ENCODE measurements at places on chromosomes 7 and 10. TPM values are rescaled to one million over a fixed set of nuclear protein-coding genes. Genes with fewer than 3 reads are reported as not detected.

Gene ZNF727
- polyA plus RNA-seq = 9.8 TPM

Gene CALML3
- 0.17 TPM for polyA plus RNA-seq

Gene LRCH4
- 0.34 TPM for polyA plus RNA-seq

Gene ETV1
- polyA plus RNA-seq = 25.4 TPM

Gene GPAM
- 2.8 TPM for polyA plus RNA-seq

Gene SRRM3
- 7.0 TPM for polyA plus RNA-seq

Gene TAS2R41
- polyA plus RNA-seq = not detected

Gene SERPINE1
- polyA plus RNA-seq = not detected

Gene OR2A7
- polyA plus RNA-seq = not detected

Gene LRRTM3
- polyA plus RNA-seq = 1.7 TPM

Gene TDRD1
- polyA plus RNA-seq = 3.0 TPM

Gene HEPACAM2
- not detected for polyA plus RNA-seq

Gene MEIG1
- polyA plus RNA-seq = 3.5 TPM

Gene CPSF4
- 1.7 TPM for polyA plus RNA-seq

Gene PON2
- polyA plus RNA-seq = 50.9 TPM

Gene ZNF398
- 2.0 TPM for polyA plus RNA-seq

Gene GNGT1
- not detected for polyA plus RNA-seq

Gene ADCK2
- polyA plus RNA-seq = 10.0 TPM

Gene TET1
- 2.1 TPM for polyA plus RNA-seq

Gene PDE6C
- 0.09 TPM for polyA plus RNA-seq

Gene GPR141
- polyA plus RNA-seq = not detected

Gene ASZ1
- not detected for polyA plus RNA-seq

Gene ZNF438
- polyA plus RNA-seq = 2.8 TPM

Gene PALS2
- 36.6 TPM for polyA plus RNA-seq

Gene CCDC172
- polyA plus RNA-seq = not detected

Gene NPFFR1
- polyA plus RNA-seq = 0.13 TPM

Gene OPALIN
- 0.50 TPM for polyA plus RNA-seq

Gene ITPRID1
- polyA plus RNA-seq = not detected

Gene COBL
- 7.3 TPM for polyA plus RNA-seq

Gene COL17A1
- polyA plus RNA-seq = not detected

Gene VWDE
- polyA plus RNA-seq = 2.6 TPM

Gene GIMAP6
- not detected for polyA plus RNA-seq

Gene PWWP2B
- 0.35 TPM for polyA plus RNA-seq

Gene UNCX
- not detected for polyA plus RNA-seq

Gene INMT
- polyA plus RNA-seq = 0.22 TPM

Gene SYT15
- polyA plus RNA-seq = 0.81 TPM

Gene EBLN1
- polyA plus RNA-seq = not detected

Gene NPY4R2
- not detected for polyA plus RNA-seq

Gene NRP1
- polyA plus RNA-seq = not detected

Gene CALHM3
- polyA plus RNA-seq = not detected

Gene MARVELD1
- polyA plus RNA-seq = 0.90 TPM

Gene HTR5A
- 79.7 TPM for polyA plus RNA-seq

Gene LBX1
- polyA plus RNA-seq = not detected

Gene PRSS37
- 1.6 TPM for polyA plus RNA-seq

Gene GRID2IP
- polyA plus RNA-seq = 1.2 TPM

Gene FGFBP3
- polyA plus RNA-seq = 0.77 TPM
